CD8-positive, alpha-beta memory T cell (primary cell): ENCODE measurements at places on chromosomes 6 and 20.

DNA sequence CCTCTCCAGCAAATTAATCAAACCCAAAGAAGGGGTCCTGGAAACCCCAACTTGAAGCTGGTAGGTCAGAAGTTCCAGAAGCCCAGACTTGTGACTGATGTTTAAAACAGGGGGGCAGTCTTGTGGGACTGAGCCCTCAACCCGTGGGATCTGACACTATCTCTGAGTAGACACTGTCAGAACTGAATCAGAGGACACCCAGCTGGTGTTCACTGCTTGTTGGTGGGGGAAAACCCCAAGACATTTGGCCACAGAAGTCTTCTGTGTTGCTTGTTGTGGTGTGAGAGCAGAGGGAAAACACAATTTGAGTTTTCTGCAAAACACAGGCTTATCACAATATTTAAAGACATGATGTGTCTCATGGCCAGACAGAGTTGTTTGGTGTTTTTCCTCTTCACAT lies 29.9 kb downstream of the KIF13A start:
- no peak for DNase-seq

GRCh38 chr6:41443616-41444525 lies 102.3 kb upstream of the FOXP4 start:
- no peak for DNase-seq

- no peak for DNase-seq
Observed at GRCh38 chr6:125067552-125067951, 86.0 kb upstream of the TPD52L1 start.

- no peak for DNase-seq
Observed at GRCh38 chr20:62766716-62767115, 29.6 kb upstream of the MRGBP start.

DNA sequence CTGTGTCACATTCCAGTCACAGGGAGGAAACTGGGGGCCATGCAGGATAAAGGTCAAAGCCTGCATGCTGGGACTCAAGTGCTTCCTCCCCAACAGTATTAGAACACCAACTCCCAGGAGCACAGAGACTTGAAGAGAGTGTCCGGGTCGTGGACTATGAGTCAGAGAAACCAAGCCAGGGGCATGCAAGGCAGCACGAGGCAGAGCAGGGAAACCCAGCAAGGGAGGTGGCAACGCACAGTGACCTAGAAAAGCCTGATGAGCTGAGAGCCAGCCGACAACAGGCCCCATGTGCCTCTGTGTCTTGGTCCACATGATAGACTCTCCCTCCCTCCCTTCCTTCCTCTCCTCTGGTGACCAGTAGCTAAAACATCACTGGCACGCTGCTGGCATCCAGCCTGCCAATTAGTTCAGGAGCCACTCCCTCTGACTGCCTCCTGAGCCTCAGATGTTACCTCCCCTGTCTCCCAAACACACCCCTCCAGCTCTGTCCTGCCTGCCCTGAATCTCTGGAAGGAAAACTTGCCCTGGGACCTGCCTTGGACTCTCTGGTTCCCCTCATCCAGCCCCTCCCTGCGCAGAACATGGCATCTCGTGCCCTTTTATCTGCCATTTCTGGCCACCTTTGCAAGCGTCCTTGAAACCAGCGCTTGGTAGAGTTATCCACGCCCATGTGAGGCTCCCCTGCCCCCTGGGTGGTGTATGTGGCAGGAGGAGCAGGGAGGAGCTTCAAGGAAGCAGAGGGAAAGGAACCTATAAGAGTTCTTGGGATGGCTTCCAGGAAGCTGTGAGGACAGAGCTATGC lies 16.2 kb upstream of the RNF39 start:
- no peak for DNase-seq

DNA sequence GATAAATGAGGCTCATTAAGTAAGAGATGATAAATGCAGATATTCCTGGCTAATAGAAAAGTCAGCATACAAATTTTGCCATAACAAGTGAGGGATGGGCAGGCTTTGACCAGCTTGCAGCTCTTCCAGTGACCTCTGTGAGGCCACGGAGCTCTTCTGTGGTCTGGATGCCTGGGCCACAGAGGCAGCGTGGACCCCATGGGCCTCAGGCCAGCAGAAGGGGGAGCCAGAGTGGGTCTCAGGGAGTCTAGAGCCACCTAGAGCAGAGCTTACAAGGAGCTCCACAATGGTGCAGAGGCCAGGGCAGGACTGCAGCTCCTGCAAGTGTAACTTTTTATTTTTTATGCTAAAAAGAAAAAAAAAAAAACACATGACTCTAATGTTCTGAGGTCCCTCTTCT lies 165.1 kb downstream of the ARID1B start:
- DNase-seq, result peak; percentile 53

DNA sequence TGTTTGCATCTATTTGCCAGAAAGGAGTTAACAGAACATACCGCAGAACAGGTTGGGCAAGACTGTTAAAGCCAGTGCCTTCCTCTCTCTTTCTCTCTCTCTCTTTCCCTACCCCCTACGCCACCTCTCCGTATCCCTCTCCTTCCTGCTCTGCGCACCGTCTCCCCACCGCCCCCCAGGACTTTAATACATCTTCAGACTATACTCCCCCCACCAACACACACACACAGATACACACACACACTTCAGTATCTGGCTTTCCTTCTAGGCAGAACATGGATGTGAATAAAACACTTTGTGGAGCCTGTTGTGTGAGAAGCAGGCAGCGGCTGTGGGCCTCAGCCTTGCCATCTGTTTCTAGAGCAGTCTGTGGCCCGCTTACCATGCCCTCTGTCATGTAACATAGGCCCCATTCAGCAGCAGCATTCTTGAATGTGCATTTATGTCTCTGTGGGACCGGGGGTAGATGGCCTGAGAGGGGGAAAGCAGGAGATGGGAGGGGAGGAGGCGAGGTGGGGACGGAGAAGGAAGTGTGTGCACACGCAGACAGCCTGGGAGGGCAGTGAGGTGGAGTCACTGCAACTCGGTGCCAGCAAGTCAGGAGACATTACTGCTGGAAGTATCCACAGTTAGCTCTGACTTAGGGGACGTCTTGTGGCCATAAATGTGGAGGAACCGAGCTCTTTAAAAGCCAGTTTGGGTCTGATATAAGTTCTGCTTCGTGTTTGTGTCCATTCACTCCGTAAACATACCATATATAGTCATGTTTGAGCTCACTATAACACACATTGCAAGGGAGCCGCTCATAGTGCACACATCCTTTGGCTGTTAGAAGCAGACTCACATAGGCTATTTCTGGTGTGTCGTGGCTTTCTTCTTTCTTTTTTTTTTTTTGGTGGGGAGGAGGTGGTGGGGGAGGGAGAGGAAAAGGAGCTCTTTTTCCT lies 38.4 kb downstream of the RREB1 start:
- DNase-seq, result no peak
